NCI-H1105 treated with DMSO at 0.1 percent for 48 hours (cell line): ENCODE measurements at places on chromosomes 7 and 10.

- no peak for DNase-seq
Measured at GRCh38 chr10:26854524-26854923, 6.2 kb downstream of the ABI1 start.

DNA sequence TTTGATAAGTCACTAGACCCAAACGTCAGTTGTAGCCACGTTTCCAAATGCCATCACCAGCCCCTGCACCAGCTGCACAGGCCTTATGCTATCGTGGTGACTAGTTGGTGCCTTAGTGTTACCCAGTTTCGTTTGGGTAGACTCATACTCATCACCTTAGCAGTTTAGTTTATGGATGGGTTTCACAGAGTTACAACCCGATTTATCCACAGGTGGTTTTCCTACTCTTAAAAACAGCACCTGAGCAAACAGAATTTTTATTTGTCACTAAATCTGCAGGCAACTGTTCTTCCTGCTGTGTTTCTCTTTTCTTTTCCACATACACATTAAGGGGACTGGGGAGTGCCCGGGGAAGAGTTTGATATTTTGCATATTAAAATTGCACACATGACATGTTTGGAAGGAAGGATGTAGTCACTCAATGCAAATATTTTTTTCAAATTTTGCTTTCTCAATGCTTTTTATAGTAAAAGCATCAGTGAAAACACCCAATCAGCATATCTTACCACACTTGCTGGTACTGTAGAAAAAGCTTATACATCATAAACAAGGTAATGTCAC is 41.6 kb downstream of the PDSS1 start:
- no peak for DNase-seq

DNA sequence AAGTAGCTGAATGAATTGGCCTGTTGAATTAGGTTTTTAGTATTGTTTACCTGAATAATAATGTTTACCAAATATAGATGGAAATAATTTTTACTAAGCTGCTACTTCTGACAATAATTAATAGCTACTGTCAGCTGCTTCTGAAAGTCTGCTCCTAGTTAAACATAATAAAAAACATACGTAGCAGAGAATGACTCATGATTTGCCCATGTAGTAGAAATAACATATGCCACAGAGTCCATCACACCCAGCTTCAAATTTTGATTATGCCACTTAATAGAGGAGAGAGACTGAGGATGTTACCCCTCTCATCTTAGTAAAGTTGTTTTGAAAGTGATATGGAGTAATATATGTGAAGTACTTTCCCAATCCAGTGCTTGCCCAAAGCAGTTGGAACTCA is 57.6 kb upstream of the MDFIC start:
- DNase-seq: no peak

DNA sequence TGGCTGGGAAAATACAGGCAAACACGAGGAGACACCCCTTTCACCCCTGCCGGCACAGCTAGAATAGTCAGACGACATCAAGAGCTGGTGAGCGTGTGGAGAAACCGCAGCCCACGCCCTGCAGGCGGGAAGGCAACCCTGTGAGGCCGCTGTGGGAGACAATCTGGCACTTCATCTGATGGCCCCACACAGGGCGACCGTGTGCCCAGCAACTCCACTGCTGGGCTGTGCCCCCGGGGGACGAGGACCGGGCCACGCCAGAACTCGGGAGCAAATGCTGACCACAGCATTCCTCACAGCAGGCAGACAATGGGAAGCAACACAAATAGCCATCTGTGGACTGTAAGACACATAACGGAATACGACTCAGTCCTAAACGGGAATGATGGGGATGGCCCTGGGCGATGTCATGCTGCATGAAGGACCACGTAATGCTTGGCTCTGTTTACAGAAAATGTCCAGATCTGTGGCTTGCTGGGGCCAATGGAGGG is 58.9 kb downstream of the CFAP46 start:
- DNase-seq: no peak

DNA sequence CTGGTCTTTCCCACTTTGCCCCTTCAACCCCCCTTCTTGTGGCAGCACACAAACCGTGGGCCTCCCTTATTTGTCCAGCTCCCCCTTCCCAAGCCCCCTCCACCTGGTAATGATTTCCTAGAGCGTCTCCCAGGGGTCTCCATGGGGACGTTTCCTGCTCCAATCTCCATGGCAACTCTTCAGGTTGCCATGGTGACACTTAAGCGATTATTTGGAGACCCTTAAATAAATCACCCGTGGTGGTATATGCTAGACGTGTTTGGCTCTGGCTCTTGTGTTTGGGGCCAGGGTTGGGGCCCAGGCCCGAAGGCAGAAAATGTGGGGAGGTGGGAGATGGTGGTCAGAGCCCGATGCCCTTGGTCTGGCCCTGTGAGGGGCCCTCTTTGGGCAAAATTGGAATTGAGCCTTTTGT is 41.1 kb upstream of the DLG5 start:
- no peak for DNase-seq

- DNase-seq: no peak
Measured at GRCh38 chr10:91700273-91700672, 67.4 kb upstream of the PPP1R3C start.

DNA sequence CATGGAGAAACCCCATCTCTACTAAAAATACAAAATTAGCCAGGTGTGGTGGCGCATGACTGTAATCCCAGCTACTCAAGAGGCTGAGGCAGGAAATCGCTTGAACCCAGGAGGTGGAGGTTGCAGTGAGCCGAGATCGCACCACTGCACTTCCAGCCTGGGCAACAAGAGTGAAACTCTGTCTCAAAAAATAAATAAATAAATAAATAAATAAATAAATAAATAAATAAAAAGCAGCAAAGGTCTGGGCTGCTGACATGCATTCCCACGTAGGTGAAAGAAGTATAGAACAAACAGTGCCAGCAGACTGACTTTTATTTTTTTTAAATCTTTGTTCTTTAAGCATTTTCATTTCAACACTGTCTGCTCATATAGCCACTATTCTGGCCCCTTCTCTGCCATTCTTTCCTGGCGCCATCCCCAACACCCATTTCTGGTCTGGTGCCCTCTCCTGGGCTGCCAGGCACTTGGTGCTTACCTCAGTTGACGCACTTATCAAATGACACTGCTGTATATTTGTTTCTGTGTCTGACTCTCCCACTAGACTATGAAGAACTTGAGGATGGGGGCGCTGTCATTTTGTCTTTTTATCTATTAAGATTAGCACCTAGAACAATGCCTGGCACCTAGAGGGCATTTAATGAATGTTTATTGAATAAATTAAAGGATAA is 15.6 kb downstream of the FAM107B start:
- no peak for DNase-seq

- no peak for DNase-seq
Measured at GRCh38 chr7:70647801-70648498, 484.0 kb upstream of the GALNT17 start.

DNA sequence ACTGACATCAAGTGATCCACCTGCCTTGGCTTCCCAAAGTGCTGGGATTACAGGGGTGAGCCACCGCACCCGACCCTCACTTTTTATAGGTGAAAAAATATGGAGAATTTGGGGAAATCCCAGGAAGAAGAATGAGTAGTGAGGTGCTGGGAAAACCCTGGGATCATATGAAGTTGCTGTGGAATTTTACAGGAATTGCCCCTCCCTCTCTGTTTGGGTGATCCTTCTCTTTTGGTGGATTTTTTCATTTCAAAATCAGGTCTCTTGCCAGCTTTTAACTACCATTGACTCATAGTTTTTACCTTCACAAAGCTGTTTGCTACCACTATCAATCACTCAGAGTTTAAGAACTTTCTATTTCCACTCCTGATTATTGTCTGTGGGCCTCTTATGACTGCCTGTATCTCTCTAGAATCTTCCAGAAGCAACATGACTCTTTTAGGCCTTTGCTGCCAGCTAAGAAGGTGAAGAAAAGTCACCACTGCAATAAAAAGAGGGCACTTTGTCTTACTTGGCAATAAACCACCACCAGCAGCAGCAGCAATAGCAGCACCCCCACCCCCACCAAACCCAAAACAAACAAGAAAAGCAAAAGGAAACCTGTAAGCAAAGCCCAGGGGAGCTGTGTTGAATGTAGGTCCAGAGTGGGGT is 4.0 kb upstream of the GIMAP8 start:
- DNase-seq: no peak

DNA sequence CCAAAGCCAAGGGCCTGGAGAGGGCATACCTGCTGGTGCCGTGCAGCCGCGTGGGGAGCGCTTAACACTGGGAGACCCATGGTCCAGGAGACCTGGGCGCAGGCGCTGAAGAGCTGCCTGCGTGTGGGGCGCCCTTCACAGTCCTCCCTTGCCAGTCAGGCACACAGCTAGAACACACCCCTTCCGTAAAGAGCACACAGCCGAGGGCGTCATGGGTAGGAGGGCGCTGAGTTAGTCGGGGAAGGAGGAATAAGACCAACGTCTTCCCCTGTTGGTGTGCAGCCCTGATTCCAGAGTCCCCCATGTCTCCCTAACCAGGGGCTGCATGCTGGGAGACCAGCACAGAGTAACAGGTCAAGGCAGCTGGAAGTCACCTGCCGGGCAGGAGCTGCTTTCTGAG is 273.9 kb downstream of the USP6NL start:
- no peak for DNase-seq

- DNase-seq: no peak
Measured at GRCh38 chr7:2616387-2617324, 15.1 kb upstream of the TTYH3 start.

DNA sequence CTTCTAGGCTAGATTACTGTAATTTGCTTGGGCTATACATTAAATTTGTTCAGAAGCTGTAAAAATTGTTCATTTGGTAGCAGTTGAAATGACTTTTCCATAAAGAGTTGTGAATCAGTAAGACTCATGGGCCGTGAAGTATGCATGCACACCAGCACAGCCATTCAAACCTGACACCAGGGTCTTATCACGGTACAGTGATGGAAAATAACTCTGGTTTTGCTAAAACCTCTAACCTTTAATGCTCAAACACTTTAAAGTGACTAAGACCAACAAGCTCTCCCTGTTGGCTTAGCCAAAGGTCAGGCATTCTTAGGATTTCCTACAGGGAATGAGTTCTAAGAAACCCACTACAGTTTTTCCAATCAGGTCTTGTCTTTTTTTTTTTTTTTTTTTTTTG is 11.5 kb downstream of the ARL3 start:
- DNase-seq: no peak

GRCh38 chr7:12759151-12759550 is 71.7 kb downstream of the ARL4A start:
- peak; percentile 60 for DNase-seq

DNA sequence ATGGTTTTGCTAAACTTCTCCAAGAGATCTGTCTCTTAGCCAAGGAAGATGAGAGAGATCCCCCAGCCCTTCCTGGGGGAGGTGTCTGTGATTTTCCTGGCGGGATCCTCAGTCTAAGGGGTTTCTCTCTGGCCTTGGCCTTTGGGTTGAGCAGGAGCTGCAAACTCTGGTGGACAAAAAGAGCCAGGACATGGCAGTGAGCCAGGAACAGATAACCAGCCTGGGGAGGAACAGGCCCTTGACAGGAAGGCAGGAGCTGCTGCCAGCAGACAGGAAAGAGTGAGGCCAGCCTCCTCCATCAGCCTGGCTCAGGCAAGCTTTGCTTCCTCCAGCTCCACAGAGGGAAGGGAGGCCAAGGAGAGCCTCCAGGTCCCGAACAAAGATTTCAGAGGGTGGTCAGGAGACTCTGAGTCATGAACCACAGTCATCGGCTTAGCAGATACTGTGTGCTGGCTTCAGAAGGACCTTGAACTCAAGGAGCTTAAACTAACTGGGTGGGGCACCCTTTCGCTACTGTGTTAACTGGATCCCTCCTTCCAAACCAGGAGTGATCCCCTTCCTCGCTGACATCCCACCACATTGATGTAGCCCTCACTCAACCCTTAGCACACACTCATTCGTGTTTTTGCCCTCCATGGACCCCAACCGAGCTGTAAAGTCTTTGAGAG is 34.7 kb downstream of the DDIT4 start:
- no peak for DNase-seq
